ENCODE measurements at places on chromosomes 16 and 17.

GRCh38 chr17:64172510-64172909 lies 42.6 kb upstream of the ERN1 start:
- DNase-seq: no peak

DNA sequence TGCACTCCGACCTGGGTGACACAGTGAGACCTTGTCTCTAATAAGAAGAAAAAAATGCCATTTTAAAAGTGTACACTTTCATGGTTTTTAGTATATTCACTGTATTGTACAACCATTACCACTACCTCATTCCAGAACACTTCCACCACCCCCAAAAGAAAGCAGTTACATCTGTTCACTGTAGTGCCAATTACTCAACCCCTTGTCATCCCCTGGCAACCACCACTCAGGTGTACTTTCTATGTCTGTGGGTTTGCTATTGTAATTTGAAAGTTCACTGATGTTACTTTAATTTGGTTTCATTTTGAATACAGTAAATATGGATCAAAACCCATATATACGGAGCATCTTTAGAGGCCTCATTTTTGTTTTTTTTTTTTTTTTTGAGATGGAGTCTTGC lies 6.1 kb downstream of the ZG16 start:
- no peak for DNase-seq

- DNase-seq: no peak
Measured at GRCh38 chr17:61360318-61360943, 39.2 kb upstream of the TBX2 start.

GRCh38 chr17:6497496-6498221 lies 53.4 kb downstream of the PIMREG start:
- no peak for DNase-seq

- no peak for DNase-seq
Measured at GRCh38 chr16:56382901-56383355, 42.4 kb downstream of the AMFR start.

GRCh38 chr17:17710728-17711541 lies 29.7 kb downstream of the RAI1 start:
- no peak for DNase-seq

- no peak for DNase-seq
Measured at GRCh38 chr17:40552806-40553693, 12.2 kb downstream of the CCR7 start.

GRCh38 chr17:39671651-39672521 lies 3.6 kb downstream of the PNMT start:
- no peak for DNase-seq

DNA sequence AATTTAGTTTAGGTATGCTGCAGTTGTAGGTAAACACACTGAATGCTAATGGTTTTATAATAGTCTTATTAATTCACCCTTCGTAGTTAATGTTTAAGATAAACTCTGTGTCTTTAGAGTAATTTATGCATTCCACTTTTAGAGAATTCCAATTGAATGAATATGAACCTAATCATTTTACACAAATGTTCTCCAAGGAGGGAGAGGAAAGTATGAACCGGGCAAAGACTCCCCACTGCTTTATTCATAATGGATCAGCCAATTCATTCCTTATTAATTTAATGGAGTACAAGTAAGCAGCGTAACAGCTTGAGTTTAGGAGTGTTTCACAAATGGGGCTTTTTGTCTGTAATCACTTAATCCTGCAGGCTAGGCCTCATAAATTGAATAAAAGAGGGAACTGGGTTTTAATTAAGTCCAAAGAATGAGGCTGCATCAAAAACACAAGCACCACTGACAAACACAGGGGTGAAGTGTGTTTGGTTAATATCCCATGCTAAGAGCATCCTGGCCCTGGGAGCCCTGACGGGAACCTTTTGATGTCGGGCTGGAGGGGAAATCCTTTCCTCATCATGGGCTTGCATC lies 375.7 kb upstream of the DYNLRB2 start:
- no peak for DNase-seq

All from GM19239 (cell line).